Amygdala (tissue), 56 donors: ENCODE measurements at places on chromosomes 12 and 14.

- no peak for DNase-seq
Observed at GRCh38 chr12:115403689-115404088, 719.7 kb upstream of the TBX3 start.

- no peak for DNase-seq
Observed at GRCh38 chr14:95290871-95291431, 28.8 kb downstream of the CLMN start.

- DNase-seq, result no peak
Observed at GRCh38 chr12:105522166-105522825, 191.8 kb downstream of the C12orf75 start.

GRCh38 chr14:73149753-73150152 is 13.4 kb downstream of the PSEN1 start:
- no peak for DNase-seq
